ENCODE measurements at places on chromosomes 7 and 10.
A peak's percentile ranks its signal among the peaks of the same experiment; 100 is the strongest.

- no peak for DNase-seq
Observed at GRCh38 chr10:47421057-47421952, 37.2 kb upstream of the ZNF488 start.

GRCh38 chr10:28797904-28798371, 120.6 kb downstream of the BAMBI start:
- peak; percentile 36 for DNase-seq

DNA sequence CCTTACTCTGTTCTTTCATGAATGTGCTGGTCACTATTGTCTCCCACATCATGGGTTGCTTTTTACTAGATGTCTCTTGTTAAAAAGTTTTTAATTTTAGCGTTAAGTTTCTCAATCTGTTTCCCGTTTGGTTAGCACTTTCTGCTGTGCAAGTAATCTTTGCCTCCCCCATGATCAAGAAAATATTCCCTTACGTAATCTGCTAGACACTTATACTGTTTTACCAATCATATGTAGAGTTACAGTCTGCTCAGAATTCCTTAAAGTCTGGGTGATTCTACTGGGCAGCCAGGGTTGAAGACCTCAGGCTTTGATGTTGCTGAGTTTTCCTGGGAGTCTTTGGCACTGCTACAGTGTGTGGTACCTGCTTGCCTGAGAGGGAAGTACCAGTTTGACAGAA, 38.2 kb upstream of the RPA3 start:
- no peak for DNase-seq

DNA sequence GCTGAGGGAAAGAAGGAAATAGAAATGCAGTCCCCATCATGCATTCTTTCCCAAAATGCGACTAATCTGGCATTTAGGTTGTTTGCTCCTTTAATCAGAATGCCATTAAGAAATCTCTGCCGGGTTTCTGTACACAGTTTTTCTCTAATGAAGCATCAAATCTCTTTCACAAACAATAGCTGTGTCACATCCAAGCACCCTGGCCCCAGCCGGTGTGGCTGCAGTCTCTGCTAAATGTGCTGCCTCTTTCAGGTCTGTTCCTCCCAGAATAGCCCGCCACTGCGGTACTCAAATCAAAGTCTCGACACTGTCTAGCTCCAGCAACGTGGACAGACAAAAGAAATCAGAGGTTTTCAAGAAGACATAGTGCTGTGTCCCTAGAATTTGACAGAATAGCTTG, 343.8 kb downstream of the KCNMA1 start:
- DNase-seq: no peak

- no peak for DNase-seq
Observed at GRCh38 chr10:11881030-11881476, 57.9 kb downstream of the PROSER2 start.

- no peak for DNase-seq
Observed at GRCh38 chr7:7889791-7890568, 78.6 kb upstream of the GLCCI1 start.

GRCh38 chr10:51092402-51092801, 18.1 kb downstream of the PRKG1 start:
- peak; percentile 34 for DNase-seq

DNA sequence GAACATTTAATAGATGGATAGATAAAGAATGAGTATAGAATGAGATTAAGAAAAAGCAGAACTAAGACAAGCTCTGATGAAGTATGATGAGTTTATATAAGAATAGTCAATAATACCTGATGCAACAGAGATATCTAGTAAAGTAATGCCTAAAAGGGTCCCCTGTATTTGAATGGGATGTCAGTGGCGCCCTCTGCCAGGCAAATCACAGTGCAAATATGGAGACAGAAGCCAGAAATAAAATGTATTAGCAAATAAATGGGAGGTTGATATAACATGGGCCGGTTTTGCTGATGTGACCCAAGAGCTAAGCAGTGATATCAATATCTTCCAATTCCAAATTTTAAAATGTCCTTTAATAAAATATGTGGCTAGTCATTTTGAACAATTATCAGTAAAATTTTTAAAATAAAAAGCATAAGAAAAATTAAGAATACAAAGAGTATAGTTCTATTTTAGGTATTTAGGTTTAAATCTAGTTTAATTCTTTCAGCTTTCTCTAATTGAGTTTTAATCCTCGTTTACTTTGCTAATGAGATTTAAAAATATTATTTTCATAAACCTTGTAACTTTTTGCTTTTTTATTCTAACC, 62.6 kb downstream of the ADK start:
- peak; percentile 57 for DNase-seq

- no peak for DNase-seq
Observed at GRCh38 chr10:84608126-84608525, 279.7 kb downstream of the CCSER2 start.

DNA sequence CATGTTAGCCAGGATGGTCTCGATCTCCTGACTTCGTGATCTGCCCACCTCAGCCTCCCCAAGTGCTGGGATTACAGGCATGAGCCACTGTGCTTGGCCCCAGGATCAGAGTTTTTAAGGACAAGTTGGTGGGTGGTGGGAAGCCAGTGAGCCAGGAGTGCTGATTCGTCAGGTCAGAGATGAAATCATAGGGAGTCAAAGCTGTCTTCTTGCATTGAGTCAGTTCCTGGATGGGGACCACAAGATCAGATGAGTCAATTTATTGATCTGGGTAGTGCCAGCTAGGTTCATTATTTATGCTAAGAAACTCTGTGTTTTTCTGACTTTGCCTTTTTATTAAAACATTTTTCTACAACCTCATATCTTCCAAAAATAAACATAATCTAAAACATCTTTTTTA, 423.8 kb downstream of the ARL4A start:
- DNase-seq: no peak

GRCh38 chr10:58778966-58779365, 266.3 kb downstream of the BICC1 start:
- no peak for DNase-seq

- no peak for DNase-seq
Observed at GRCh38 chr7:50856231-50856630, 73.5 kb upstream of the GRB10 start.

GRCh38 chr10:124594240-124594639, 132.6 kb downstream of the LHPP start:
- peak; percentile 64 for DNase-seq

DNA sequence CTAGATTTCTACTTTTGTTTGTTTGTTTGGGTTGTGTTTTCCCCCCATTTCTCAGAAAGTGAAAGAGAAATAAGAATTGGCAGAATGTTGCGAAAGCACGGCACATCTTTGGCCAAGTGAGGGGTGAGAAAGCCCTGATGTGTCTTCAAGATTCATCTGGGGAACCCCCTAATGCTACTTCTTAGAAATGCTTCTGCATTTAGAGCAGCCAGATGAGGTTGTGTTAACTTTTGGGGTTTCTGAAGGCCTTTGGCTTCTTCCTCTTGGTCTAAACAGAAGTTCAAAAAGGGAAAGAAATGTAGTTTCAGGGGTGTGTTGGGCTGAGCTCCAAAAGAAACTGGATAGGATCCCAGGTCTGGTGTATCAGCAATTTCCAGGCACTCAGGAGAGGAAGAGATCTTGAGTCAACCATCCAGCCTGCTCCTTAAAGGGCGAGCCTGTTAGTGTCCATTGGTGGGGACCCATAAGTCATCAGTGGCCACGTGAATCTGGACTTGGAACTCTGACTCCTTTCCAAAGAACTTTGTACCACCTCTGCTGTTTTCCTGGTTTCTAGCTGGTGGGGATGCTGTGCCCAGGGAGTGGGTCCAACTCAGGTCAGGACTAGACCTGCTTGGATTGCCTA, 6.5 kb downstream of the DUSP5 start:
- DNase-seq: no peak

DNA sequence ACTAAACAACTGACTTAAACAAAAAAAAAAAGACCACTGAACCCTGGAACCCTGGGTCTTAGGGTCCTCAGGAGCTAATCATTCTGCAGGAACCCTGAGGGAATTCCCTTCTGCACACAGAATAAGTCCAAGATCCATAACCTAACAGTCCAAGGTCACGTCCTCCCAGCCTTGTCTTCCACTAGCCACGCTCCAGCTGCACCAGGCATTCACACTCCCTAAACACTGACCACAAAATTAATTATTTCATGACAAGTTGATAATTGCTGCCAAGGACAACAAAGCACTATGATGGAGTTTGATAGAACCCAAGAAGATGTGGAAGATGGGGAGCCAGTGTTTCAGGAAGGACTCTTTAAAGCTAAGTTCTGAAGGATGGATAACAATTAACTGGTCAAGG, 130.6 kb downstream of the SH3PXD2A start:
- DNase-seq: no peak
